T-cell (primary cell): ENCODE measurements at places on chromosomes 5 and 9.

DNA sequence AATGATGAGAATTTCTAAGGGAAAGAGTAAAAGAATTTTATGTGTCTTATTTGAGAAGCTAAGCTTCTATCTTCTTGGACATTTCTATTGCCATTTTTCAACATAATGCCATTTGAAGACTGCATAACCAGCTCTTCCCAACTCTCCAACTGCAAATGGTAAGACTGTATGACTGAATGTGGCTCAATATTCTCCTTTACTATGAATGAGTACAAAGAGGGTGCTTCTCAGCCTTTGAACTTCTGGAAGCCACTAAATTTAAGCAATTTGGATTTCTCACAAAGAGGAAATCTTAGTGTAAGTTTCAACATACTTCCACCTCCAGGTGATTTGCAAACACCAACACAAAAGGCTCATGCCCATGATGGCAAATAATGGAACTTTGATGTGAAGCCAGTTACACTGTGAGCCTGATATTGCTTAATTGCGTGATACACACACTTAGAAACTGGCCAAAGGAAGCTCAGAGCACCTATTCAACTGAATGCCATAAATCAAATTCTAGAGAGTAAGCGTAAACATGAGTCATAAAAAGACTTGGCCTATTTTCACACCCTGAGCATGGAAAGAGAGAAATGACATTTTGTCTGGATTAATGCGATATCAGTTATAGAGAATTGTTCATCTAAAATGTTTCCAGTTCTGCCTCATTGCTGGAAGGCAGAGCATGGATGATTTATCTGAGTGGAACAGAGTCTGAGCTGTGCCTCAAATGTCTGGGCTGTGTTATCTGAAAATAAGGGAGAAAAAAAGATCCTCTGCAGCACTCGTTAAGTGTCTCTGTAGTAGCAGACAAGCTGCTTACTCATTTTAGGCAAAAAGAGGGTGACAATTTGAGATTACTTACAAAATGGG is 145.3 kb downstream of the PLK2 start:
- H3K36me3 ChIP-seq: no peaks in the 10 kb centered on the region
- no peak overlapping the region for H3K4me3 ChIP-seq
- no peaks in the 10 kb centered on the region for H3K27me3 ChIP-seq
- no peaks in the 10 kb centered on the region for H3K4me1 ChIP-seq
- no peak for DNase-seq

DNA sequence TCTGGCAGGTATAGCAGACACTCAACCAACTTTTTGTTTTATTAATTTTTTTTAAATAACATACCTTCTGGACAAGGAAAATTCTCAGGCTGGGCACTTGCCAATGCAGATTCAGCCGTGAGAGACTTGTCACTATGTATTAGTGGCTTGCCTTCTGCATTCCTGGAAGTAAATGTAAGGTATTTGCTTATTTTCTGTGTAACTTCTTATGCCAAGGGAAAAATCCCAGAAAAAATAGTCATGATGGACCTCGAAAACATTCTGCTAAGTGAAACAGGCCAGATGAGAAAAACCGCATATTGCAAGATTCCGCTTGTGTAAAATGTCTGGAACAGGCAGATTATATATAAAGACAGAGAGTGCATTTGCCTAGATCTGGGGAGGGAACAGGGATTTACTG is 260.3 kb upstream of the DAPK1 start:
- H3K36me3 ChIP-seq: no peaks in the 10 kb centered on the region
- H3K4me1 ChIP-seq: no peaks in the 10 kb centered on the region
- DNase-seq: no peak
- H3K27me3 ChIP-seq: no peaks in the 10 kb centered on the region
- H3K27ac ChIP-seq: no peak overlapping the region
- no peak overlapping the region for H3K4me3 ChIP-seq

DNA sequence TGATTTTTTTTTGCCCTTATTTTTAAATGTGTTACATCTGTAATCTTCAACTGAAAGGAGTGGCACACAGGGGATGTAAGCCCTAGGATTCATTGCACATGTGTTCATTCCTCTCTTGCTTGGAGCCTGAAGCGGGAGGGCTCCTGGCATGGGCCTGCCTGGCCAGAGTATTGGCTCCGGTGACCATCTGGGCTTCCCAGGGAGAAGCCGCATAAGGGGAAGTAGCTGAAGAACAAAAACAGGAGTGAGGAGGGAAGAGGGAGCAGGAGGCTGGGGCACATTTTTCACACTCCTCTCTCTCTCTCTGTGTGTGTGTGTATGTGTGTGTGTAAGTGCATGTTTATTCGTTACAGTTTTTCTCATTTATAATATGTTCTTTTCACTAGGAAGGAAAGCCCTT is 269.9 kb downstream of the PRR16 start:
- no peak overlapping the region for H3K27ac ChIP-seq
- no peaks in the 10 kb centered on the region for H3K27me3 ChIP-seq
- no peaks in the 10 kb centered on the region for H3K4me1 ChIP-seq
- no peak for DNase-seq
- H3K4me3 ChIP-seq: no peak overlapping the region

- no peaks in the 10 kb centered on the region for H3K4me1 ChIP-seq
- peaks cover 6% of the 10 kb centered on the region for H3K36me3 ChIP-seq
- H3K4me3 ChIP-seq: no peak overlapping the region
- no peak overlapping the region for H3K27ac ChIP-seq
- H3K27me3 ChIP-seq: no peaks in the 10 kb centered on the region
Measured at GRCh38 chr9:79651251-79651795, 79.6 kb downstream of the TLE4 start.

GRCh38 chr9:80928697-80929096 is 760.6 kb downstream of the TLE1 start:
- H3K27me3 ChIP-seq: no peaks in the 10 kb centered on the region
- no peak overlapping the region for H3K4me3 ChIP-seq

GRCh38 chr5:134846641-134846960 is 833 bp downstream of the C5orf24 start:
- H3K4me1 ChIP-seq: peaks cover 8% of the 10 kb centered on the region
- DNase-seq: no peak
- peak overlapping the region; percentile 96 for H3K4me3 ChIP-seq
- peak overlapping the region; percentile 85 for H3K27ac ChIP-seq

DNA sequence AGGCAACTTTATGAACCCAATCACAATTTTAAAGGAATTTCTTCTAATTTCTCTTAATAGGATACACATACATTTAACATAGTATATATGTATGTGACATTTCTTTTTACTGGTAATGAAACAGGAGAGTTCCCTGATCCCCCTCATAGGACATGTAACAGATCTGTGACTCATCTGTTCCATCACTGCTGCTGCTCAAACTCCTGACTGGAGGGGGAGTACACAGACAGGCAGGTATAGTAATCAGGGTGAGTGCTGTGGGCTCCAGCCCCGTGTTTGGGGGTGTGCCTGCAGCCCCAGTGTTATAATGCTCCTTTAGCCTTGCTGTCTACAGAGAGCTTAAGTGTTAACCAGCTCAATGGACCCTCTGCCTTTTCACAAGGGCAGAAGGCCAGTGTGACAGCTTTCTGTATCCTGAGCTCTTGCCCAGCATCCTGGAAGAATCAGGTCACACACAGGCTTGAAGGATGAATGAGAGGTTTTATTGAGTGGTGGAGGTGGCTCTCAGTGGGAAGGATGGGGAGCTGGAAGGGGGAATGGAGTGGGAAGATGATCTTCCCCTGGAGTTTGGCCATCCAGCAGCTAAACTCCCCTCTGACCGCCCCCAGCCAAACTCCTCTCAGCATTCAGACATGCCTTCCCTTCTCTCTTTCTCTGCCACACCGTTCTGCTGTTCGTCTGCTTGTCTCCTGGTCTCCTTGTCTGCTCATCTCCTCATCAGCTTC is 161.3 kb downstream of the ZNF608 start:
- H3K27me3 ChIP-seq: no peaks in the 10 kb centered on the region
- no peaks in the 10 kb centered on the region for H3K36me3 ChIP-seq
- H3K4me1 ChIP-seq: no peaks in the 10 kb centered on the region
- no peak overlapping the region for H3K27ac ChIP-seq

DNA sequence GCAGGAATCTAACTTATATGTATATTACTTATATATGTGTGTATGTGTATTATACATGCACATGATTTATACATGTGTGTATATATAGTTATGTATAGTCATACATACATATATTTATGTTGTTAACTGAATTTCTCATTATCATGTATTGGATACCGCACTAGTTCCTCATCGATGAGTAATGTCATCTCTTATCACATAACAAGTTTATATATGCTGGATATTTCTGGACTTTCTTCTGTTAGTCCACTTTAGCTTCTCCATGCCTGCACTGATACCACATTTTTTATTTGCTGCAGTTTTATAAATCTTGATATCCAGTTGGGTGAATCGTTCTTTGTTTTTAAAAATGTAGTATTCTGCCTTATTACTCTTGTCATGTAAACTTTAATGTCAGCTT is 50.2 kb downstream of the APC start:
- H3K27ac ChIP-seq: no peak overlapping the region
- H3K27me3 ChIP-seq: no peaks in the 10 kb centered on the region
- H3K4me1 ChIP-seq: no peaks in the 10 kb centered on the region
- DNase-seq: no peak

DNA sequence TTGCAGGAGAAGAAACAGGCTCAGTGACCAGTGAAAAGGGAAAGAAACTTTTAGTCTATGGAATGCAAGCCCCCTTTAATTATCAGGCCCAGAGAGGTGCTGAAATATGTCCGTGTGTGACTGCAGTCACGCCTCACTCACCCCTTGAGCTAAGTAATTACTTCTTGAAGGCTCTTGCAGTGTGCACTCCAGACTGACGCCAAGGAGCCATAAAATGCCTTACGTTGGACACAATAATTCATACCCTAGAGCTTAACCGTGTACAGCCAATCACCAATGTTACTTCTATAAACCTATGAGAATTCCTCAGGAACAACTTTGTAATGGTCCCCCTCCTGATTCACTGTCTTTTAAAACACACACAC is 242.2 kb downstream of the SYK start:
- no peak for DNase-seq
- no peak overlapping the region for H3K4me3 ChIP-seq
- H3K27me3 ChIP-seq: peaks cover 24% of the 10 kb centered on the region
- no peaks in the 10 kb centered on the region for H3K36me3 ChIP-seq
- H3K4me1 ChIP-seq: peaks cover 8% of the 10 kb centered on the region

DNA sequence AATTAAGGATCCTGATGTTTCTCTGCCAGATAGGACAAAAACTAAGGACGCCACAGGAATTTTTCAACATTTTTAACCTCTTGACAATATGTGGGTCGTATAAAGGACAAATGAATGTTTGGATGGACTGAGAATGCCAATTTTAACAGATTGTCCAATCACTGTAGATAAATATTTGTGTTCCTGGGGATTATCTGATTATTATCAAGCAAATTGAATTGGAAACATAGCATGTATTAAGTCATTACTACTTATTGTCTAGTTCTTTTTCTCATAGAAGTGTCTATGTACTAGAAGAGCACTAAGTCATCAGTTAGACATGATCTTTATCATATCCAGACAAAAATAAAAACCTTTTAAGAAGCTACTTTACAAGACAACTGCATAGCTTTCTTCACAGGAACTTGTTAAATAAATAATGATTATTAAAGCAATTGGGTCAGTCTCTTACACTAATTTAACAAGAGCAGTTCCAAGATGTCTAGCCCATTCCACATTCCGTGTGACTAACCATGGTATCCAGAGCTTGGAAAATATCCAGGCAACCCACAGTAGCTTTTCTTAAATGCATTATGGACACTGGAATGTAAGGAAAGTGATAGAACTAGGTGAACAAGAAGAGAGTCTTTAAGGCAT is 127.5 kb upstream of the CDKN2B start:
- no peaks in the 10 kb centered on the region for H3K4me1 ChIP-seq
- no peaks in the 10 kb centered on the region for H3K36me3 ChIP-seq
- no peak overlapping the region for H3K4me3 ChIP-seq
- DNase-seq: no peak
